ENCODE measurements at places on chromosomes 2 and 18.

DNA sequence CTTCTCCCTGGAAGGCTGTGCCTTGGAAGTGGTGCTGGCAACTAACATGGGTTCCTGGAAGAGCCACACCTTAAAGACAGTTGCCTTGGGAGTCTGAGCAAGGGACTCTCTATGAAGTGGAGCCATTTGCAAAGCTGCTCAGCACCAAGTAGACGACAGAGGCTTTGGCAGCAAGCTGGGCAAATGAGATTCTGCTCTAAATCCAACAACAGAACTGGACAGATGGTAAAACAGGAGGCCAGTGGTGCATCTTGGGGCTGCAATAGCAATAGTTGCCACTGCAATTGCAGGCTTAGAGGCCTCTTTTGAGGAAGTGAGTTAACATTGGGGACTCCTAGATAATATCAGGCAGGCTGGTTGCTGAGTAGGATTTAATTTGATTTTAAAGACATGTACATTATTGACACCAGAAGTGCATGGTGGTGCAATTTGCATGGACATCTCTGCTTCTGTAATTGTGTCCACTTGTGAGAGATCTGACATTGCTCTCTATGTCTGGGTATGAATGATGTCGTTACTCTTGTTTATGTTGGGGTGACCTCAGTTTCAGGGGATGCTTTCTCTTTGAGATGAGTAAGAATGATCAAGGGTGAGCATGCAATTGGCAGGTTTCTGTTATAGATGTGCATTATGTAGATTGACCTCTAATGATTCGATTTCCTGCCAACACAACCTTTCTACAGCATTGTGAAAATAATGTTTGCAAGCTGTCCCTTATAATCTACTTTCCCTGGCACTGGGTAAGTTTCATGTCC is 568.3 kb upstream of the MEX3C start:
- no peak for DNase-seq

DNA sequence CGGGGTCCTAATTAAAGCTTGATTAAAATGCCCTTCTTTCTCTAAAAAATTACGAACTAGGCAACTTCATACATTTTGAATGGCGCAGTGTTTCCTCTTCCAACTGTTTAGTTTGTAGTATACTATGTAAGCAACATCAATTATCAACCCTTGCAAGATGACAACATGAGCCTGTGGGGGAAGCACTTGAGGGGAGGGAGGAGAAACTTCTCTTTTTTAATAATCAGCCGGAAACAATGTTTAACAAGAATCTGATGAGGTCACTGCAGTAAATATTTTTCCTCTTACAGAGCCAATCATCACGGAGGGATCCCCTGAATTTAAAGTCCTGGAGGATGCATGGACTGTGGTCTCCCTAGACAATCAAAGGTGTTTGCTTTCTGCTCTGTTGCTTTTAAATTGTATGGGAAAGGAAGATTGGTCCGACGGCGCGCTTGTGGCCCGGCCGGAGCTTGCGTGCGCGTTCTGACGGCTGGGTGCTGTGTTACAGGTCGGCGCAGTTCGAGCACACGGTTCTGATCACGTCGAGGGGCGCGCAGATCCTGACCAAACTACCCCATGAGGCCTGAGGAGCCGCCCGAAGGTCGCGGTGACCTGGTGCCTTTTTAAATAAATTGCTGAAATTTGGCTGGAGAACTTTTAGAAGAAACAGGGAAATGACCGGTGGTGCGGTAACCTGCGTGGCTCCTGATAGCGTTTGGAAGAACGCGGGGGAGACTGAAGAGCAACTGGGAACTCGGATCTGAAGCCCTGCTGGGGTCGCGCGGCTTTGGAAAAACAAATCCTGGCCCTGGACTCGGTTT is 5.3 kb upstream of the DLX1 start:
- no peak for DNase-seq

DNA sequence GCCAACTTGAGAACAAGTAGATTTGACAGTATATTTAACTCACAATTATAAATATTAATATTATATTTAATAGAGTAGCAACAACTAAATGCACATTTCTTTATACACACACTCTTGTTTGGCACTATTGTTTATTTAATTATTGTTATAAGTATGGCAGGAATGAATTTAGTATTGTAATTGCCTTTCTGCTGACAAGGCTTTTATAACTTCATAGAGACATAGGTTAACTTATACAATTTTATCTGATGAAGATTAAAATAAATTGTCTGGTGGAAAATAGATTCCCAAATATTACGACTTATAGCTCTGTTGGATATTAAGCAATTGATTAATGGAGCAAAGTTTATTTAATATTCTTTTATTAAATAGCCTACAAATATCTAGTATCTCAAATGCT is 347.9 kb upstream of the CDH19 start:
- no peak for DNase-seq

DNA sequence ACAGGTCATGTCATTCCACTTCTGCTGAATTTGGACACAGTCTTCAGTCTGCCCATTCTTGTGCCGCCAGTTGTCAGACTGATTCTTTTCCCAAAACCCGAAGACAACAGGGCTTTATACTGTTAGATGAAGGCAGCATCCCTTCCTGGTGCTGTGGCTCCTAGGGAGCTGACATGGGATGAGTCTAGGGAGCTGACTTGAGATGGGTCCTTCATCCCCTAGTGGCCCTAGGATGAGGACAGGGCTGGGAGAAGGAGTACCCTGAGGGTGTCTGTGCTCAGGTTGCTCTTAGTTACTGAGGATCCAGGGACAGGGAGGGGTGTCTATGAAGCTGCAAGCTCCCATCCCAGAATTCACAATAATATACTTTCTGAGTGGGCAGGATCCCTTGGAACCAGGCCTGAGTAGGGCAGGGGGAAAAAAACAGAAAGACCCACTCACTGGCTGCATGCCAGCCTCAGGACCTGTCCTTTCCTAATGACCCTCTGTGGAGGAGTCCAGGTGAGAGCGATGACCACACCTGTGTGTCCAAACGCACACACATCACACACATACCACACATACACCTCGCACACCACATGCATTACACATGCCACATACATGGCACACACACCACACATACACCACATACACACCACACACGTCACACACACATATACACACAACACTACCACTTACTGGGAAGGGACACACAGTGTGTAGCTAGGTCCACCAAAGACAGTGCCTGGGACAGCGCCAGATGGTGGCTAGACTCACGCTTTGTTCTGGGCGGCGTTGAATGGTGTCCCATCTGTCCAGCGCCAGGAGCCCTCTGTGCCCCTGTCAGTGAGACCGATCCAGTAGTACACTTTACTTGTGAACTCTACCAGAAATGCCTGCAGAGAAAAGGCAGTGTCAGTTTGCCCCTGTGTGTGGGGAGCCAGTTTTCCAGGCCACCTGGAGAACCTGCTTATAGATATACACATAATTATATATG is 11.1 kb downstream of the CLEC4F start:
- DNase-seq: no peak

- DNase-seq: peak; percentile 60
Observed at GRCh38 chr2:7203056-7203467, 285.9 kb downstream of the RNF144A start.

GRCh38 chr2:212730994-212731393 is 192.4 kb upstream of the ERBB4 start:
- no peak for DNase-seq
